Suppressor macrophage treated with lipopolysaccharide for 1 hour (primary cell): ENCODE measurements at places on chromosomes 7 and 10.

- peak; percentile 50 for DNase-seq
Observed at GRCh38 chr7:139231513-139232376, 708 bp downstream of the UBN2 start.

DNA sequence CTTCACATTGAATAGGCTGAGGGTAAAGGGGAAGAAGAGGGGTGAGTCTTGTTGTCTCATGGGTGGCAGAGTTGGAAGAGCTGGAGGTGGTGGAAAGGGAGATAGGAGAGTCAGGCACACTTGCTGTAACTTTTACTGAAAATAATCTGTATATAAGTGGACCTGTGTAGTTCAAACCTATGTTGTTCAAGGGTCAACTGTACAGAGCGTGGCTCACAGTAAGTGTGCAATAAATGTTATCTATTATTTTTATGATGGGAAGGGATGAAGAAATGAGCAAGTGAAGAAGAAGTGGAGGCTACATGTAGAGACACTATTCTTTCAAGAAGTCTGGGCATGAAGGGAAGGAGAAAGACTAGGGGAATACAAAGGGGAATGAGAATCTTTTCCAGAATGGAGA, 71.5 kb upstream of the FAM133B start:
- DNase-seq: no peak

GRCh38 chr10:74133923-74134820, 16.5 kb downstream of the AP3M1 start:
- no peak for DNase-seq

DNA sequence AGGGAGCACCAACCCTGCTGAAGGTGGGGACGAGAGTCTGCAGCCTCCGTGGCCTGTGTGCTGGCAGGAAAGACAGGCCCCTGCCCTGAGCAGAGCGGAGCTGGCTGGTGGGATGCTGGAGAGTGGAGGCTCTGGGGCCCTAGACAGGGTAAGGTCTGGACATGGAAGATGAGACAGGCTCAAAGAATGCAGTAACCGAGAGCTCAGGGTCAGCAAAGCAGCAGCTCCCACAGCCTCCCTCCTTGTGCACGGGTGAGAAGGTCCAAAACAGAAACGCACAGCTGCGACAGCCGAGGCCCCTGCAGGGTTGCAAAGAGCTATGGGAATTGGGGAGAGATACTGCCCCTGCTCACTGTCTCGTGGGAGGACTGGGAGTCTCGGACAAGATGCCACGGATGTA, 80.5 kb downstream of the TNS3 start:
- DNase-seq: no peak

- peak; percentile 56 for DNase-seq
Observed at GRCh38 chr10:24952707-24953645, 570 bp upstream of the PRTFDC1 start.

DNA sequence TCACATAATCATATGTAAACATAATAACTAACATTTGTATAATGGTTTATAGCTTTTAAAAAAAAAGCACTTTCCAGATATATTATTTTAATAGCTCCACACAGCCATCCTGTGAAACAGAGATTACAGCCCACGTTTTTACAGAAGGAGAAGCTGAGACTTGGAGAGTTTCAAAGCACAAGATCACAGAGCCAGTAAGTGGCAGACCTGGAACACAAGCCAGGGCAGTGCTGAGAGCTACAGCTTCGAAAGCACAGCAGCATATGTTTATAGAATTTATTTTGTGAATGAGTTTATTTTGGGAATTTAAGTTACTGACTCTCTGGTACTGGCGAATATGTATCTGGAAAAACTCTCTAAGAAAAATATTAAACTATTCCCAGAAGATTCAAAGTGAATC, 149.4 kb downstream of the HDAC9 start:
- no peak for DNase-seq

GRCh38 chr7:100852048-100852872, at the start of gene SLC12A9:
Gene SLC12A9 (plus strand): TSS chr7:100852713. CDS start chr7:100854198, 1,485 bp downstream.
- peak; percentile 93 for DNase-seq

DNA sequence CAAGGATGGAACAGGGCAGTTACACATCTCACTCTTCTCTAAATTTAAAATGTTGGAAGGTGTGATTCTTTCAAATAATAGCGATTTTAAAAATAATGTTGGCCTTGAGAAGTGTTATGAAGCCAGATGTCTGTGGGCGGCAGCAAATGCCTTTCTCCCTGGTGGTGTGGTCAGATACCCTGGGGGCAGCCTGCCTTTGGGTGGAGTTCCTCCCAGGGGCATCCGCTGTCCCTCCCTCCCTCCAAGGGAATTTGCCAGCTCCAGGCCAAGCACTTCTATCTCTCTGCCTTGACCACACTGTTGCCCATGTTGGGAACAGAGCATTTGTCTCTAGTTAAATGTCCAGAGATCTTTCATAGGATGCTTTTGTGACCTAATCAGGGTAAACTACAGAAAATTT, 121.4 kb downstream of the POU6F2 start:
- no peak for DNase-seq

GRCh38 chr10:72889391-72889831, 4.1 kb upstream of the OIT3 start:
- DNase-seq: no peak

DNA sequence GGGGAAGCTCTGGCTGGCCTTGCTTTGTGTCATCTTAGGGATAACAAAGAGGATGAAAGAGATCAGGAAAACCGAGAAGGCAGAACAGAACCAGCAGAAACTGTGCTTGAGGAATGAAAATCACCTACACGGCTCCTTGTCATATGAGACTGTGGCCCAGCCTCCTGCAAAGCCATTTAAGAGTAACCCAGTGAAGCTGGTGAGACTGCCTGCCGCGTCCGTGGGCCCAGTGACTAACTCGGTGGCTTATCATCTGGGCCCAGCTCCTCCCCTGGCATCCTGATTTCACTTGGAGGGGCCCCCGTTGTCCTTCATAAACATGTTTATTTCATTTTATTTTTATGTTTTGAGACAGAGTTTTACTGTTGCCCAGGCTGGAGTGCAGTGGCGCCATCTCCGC, 30.7 kb downstream of the HTRA1 start:
- no peak for DNase-seq

- DNase-seq: no peak
Observed at GRCh38 chr7:50743016-50743415, 39.7 kb downstream of the GRB10 start.

GRCh38 chr7:47253650-47254080, 328.2 kb downstream of the TNS3 start:
- peak; percentile 54 for DNase-seq

DNA sequence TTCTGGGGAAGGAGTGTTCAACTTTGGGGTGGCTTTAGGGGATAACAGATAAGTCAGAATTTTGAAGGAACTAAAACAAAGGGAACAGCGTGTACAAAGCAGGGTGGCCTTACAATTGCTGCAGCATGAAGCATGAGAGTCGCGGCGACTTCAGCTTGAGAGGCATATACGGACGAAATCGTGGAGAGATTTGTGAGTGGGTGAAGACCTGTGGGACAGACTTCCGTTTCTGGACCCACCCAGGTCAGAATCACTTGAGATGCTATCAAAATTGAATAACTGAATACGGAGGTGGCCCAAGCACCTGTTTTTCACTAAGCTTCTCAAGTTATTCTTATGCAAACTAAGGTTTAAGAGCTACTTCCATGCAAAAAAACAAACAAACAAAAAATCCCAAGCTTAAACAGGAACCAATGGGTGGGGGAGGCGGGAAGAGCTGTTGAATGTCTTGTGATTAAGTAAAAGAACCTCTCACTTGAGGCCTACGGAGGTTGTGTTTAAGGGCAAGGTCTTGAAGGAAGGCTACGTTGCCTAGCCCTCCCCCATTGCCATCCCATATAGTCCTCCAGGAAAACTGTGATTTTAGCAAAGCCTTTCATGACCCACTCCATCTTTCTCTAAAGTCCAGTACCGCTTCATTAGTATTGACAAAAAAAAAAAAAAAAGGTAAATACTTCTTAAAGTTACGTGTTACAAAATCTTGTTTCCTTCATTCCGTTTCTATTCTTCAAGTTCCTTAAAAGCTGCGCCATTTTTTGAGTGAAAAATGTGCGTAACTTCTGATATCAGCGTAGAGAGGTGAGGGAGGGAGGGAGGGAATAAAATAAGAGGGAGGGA, 1.3 kb upstream of the TRIM24 start:
- DNase-seq: peak; percentile 54

GRCh38 chr10:58254644-58255043, 13.1 kb downstream of the IPMK start:
- no peak for DNase-seq

DNA sequence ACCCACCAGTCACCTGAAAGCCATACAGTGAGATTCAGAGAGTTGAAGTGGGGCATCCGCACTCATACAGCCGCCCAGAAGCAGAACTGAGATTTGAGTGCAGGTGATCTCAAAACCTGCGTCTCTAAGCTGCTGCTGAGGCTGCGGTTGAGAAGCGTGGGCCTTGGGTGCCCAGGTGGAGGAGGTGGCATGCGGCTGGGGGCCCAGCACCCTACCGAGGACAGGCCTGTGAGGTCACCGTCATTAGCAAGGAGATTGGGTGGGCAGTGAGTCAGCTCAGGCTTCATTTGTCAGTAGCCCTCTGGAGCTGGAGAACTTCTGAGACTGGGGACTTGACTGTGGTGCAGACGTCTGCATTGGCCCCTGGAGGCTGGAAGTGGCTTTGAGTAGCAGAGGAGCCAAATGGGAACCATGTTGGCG, 29.8 kb downstream of the ZMIZ1 start:
- no peak for DNase-seq

DNA sequence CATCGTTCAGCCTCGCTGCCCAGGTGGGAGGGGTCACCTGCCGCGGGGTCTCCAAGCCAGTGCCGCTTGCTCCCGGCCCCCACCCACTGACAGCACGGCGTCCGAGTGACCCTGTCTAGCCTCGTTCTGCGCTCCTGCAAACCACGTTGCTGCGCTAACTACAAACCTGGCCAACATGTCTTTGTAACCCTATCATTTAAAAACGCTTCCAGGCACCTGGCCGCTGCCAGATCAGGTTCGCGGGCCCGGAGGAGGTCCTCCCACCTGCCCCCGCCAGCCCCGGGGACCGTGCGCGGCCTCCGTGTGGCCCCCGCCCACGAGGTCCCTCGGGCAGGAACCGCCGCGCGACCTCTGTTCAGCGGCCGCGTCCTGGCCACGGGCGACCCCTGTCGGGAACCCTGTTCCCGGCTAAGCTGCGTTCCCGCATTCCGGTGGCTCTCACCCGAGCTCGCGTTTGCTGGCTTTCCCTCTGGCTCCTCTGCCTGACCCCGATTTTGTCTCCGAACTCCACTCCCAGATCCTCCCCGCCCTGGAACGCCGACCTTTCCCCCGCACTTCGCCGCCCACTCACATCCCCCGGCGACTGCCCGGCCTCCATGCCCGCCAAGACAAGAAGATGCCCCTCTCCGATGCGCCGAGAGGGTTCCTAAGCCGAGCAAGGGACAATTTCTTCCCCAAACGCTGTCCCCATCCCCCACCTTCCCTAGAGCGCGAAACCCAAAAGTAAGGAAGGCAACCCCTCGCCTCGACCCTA, 2.4 kb downstream of the SFMBT2 start:
- DNase-seq: peak; percentile 76

GRCh38 chr10:60377042-60377352, 12.7 kb downstream of the ANK3 start:
- no peak for DNase-seq

- DNase-seq: no peak
Observed at GRCh38 chr7:70595755-70596597, 536.0 kb upstream of the GALNT17 start.

DNA sequence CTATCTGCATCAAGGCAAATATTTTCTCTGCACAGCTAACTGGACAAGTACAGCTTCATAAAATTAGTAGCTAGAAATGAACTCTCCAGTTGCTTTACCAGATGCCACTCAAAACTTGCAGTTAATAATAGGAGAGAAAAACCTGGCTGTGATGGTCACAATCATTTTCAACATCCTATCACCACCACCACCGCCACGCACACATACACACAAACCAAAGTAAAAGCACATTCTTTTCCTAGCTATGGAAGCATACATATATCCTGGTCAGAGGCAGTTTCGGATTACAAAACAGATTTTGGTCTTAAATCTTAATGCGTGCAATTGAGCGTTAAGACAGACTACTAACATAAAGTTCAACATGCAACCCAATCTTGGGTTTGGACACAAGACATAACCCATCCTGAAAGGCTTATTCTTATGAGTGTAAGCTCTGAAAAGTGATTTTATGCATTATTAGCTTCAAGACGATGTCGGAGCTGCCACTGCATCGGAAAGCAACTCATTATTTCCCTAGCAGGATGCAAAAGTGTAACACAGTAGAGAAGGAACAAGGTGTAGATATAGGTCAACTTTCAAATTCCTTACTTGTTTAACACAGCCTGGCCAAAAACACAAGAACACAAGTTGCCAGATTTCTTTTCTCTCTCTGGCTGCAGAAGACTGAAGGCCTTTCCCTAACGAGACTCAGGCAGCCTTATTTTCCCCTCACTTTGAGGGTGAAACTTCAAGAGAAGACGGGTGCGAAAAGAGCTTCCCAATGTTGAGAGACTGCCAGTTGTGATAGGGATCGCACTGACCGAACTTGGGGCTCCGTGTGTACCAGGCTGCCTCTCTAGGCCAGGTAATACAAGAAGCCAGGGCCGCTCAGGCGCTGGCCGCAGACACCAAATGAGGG, 1.2 kb downstream of the CACUL1 start:
- no peak for DNase-seq

GRCh38 chr7:44980393-44981034, 1.7 kb upstream of the MYO1G start:
- peak; percentile 100 for DNase-seq

DNA sequence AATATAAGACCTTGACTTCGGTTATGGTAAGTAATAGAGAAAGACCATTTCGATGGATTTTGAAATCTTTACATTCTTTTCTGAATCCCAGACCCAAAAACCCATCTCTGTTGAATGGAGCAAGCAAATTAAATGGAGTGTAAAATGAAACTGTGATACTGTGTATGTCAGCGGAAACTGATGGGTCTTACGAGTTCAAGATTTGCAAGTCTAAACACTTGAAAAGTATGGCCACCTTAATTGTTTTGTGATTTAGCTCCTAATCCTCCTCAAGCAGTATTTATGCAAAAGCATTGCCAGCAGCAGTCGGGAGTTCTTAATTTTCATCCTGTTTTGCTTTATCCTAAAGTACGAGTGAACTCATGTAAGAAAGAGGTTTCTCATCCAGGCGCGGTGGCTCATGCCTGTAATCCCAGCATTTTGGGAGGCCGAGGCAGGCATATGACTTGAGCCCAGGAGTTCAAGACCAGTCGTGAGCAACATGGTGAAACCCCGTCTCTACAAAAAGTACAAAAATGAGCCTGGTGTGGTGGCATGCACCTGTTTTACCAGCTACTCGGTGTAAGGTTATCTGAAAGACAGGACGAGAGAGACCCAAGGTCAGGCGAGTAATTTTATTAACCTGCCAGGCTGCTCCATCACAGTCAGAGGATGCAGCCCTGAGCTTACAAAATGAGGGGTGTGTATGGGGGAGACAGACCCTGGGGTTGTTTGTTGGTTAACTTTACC, 5.8 kb upstream of the DHTKD1 start:
- DNase-seq: no peak

DNA sequence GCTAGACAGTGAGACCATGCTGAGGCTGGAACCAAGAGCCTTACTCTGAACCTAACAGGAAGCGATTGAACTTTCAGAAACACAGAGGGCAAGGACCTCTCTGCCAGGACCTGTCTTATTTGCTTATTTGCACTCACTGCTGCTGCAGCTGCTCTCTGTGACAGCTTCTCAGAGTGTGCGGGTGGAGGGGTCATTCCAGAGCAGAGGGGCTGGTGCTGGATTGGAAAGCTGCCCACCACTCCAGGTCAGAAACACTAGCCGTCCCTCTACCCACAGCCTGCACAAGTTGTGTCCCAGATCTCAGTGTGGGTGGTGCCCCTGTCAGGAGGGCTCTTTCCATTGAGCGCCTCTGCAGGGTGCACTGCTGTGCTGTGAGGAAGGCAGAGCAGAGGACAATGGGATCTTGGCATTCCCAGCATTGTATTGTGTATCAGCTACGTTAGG, 126.2 kb downstream of the CCNY start:
- no peak for DNase-seq

- no peak for DNase-seq
Observed at GRCh38 chr10:119755446-119755845, 29.6 kb downstream of the INPP5F start.
